ENCODE measurements at places on chromosomes 7 and 10.

GRCh38 chr7:43679210-43680068 is 49.9 kb downstream of the COA1 start:
- DNase-seq: no peak

DNA sequence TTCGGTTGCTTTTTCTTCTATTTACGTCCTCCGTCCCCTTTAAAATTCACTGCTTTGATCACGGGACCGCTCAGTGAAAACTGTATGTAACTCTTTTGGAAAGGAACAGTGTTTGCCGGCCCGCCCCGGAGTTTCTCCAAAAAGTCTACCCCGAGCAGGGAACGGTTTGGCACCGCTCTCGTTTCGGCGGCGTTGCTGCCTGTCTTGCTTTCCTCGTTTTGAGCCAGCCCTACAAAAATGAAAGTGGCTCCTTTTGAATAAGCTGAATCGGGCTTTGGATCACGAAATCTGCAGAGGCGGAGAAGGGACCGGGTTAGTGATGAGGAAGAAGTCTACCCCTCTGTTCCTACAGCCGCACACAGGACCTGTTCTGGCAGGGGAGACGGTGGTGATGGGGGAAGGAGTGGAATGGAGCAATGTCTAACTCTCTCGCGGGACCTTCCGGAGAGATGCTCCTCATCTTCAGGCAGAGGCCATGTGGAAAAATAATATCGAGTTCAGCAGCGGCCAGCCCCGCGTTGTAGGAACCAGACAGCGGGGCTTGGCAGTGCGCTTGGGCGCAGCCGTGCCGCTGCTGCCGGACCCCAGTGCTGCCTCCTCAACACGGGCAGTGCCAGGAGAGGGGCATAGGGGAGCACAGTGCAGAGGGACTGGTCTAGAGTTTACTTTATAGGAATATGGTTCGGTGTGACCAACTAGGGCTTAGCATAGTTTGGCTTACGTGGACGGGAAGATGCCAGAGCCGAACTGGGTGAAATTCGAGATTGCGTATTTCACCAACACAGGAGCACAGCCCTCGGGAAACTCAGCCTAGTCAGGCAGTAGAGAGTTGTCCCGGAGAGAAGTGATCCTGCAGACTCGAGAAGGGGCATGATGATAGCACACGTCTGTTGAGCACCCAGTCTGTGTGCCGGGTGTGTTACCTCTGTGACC is 1.4 kb downstream of the HTRA1 start:
- peak; percentile 39 for DNase-seq

- no peak for DNase-seq
These were observed 14.1 kb downstream of the CUL1 start for GRCh38 chr7:148712678-148713329.

GRCh38 chr7:31785101-31785500 is 98.1 kb downstream of the PPP1R17 start:
- DNase-seq: no peak

- no peak for DNase-seq
These were observed 149.8 kb upstream of the HDAC9 start for GRCh38 chr7:18345641-18346234.

DNA sequence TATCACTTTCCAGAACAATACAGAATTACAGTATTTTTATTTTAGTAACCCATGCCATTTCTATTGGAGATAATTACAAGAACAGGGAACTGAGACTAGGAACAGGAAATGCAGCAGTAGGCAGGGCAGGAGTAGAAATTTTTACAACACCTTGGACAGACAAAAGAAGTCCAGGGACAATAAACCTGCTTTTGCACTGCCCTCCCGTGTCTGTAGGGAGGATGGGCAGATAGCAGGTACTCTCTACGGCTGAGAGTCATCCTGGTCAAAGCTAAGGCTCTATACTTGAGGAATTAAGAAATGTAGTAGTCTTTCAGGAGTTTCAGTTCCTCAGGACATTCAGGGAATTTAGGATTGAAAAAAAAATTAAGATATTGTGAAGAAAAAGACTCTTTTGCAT is 63.4 kb downstream of the VAX1 start:
- DNase-seq: no peak

GRCh38 chr10:29857843-29858701 is 201.3 kb downstream of the JCAD start:
- DNase-seq: no peak

- DNase-seq: no peak
These were observed 17.1 kb upstream of the GTPBP4 start for GRCh38 chr10:971150-971542.

- DNase-seq: no peak
These were observed 7.8 kb downstream of the ATP6V0E2 start for GRCh38 chr7:149881328-149882247.

DNA sequence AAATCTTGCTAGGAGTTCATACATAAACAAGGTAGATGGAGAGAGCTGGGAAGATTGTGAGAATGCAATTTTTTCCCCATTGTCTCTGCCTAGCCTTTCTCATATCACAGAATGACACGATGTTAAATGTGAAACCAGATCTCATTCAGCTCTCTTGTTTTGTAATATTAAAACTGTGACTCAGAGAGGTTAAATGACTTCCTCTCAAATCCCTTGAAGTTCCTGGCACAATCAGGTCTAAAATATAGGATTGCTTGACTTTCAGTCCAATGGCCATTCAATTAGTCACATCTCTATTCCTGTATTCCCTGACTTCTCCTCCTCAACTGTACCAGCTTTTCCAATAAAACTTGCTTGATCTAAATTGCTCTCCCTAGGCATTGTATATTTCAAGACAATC is 3.1 kb downstream of the ANKRD22 start:
- DNase-seq: no peak

DNA sequence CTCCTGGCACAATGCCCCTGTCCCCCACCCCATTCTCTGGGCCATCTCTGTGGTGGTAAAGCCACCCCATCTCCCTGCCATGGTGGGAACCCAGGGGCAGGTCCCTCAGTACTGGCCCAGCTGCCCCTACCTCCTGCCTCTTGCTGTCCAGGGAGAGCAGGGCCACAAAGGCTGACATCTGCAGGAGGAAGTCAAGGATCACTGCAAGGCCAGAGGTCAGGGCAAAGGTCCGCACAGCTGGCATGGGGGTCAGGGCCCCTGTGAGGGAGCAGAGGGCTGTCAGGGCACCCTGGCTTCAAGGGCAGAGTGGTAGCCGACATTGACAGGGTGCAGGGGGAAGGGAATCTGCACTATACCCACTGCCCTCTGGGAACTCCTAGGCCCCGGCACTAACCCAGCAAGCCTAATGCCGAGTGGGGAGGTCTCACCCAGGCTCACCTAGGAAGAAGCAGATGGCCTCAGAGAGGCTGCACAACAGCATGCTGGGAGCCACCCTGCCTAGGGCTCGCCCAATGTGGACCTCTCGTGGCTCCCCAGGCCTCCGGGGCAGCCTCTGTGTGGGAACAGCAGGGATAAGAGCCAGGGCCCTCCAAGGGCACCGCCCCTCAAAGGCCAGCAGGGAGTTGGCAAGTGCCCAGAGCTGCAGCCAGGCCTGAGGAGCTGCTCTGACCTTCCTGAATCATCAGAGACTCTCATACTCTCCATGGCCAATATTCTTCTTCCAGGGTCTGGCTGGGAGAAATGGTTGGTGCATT is 7.7 kb downstream of the NPC1L1 start:
- DNase-seq: no peak

DNA sequence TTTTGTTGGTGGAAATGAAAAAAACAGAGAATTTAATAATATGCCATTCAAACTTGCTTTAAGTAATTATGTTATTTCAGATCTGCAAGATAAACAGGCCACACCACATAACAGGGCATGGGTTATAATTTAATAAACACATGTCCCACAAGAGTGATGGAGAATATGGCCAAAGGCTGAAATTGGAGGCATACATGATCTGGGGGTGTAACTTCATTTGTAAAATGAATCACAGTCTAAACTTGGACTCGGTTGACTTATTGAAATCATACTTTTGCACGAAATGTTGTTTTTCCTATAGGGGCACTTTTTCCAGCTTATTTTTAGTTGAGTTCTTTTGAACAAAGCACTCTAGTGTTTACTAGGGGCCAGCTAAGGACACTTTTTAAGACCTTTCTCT is 151.6 kb downstream of the TMEM26 start:
- no peak for DNase-seq

Measured in stimulated activated CD8-positive, alpha-beta memory T cell treated with anti-CD3 and anti-CD28 coated beads, Interleukin-4, amount 100 ng/mL, for 48 hours (primary cell).